ENCODE measurements at places on chromosomes 5 and 9.

DNA sequence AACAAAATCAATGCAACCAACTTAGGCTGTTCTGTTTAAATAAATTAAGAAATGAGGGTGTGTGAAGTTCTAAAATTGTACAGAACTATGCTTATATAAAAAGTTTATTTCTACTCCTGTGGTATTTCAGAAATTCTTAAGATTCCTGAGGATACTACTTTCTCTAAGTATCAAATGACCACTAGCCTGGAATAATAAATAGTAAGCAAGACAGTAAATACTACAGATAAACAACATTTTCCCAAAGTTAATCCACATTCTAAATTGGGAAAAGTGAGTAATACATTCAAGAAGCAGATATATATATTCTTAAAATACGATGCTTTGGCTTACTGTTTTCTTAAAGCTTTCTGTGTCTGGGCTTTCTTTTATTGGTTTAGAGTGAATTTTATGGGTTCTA lies 29.5 kb downstream of the CCNH start:
- DNase-seq = no peak

DNA sequence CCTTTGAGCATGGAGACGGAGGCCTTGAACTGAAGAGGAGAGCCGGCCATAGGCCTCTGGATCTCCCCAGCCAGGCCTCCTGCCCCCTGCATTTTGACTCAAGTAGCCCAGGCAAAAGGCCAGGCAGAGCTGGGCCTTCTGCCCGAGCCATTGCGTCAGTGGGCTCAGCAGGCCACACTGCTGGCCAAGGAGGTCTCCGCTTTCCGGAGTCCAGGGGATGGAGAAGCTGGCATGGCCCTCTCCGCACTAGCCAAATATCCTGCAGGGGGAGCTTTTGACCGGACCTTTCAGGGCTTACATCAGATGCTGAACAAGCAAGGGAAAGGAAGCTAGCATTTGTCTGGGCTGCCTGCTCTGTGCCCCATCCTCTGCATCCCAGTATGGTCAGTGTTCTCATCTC lies 386.8 kb downstream of the TRIM36 start:
- no peak for DNase-seq

DNA sequence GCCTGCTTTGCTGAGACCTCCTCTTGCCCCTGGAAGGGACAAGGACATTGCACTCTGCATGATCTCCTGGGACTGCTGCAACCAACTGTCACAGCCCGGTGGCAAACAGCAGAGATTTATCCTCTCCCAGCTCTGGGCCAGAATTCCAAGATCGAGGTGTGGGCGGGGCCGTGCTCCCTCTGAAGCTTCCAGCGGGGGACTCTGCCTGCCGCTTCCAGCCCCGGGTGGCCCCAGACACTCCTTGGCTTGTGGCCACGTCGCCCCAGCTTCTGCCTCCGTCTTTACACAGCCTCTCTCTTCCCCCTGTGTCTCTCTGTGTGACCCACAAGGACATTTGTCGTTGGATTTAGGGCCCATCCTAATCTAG lies 67.1 kb downstream of the COL5A1 start:
- no peak for DNase-seq

DNA sequence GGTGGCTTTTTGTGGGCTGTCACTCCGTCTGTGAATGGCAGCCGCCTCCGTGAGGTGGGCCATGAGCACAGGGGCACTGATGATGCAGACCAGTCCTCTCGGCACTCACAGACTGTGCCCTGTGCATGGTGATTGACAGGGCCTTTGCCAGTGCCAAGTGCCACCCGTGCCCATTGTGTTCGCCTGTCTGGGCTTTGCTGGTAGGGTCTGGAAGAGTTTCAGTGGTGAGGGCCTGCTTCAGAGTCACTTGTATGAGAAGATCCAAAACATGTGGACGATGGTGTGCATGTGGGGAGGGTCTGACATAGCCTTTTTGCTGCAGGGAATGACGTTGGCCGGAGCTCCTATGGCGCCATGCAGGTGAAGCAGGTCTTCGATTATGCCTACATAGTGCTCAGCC lies 34.9 kb downstream of the TENT4A start:
- no peak for DNase-seq

GRCh38 chr5:148791696-148792095 lies 34.7 kb upstream of the ADRB2 start:
- no peak for DNase-seq

- no peak for DNase-seq
Measured at GRCh38 chr5:82278711-82279370, 687 bp upstream of the RPS23 start.

DNA sequence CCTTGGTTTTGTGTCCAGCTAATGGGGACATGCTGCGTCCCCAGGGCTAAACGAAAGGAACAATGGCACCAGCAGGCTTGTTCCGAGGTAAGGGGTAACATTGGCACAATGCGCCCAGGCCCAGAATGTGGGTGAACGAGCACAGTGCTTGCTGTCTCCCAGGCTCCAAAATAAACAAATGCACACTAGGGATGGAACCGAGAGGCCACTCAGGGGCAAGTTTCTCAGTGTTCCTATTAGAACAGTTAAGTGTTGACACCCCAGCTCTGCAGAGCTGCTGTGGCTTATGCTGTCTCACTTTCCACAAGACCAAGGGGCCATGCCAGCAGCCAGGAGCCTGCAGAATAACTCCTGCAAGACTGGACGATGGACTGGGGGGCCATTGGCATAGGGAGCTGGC lies 492.4 kb downstream of the GADD45G start:
- no peak for DNase-seq
